ENCODE measurements at places on chromosomes 7 and 10. TPM values are rescaled to one million over a fixed set of nuclear protein-coding genes. Genes with fewer than 3 reads are reported as not detected.

The YAE1 gene
- 7.5 TPM for total RNA-seq

The C7orf33 gene
- not detected for total RNA-seq

The GPER1 gene
- 0.41 TPM for total RNA-seq

The GATA3 gene
- 98.1 TPM for total RNA-seq

The CLRN3 gene
- total RNA-seq = not detected

The ANKRD22 gene
- total RNA-seq = not detected

The OR9A2 gene
- total RNA-seq = not detected

The CCDC6 gene
- total RNA-seq = 16.5 TPM

The OGA gene
- 244 TPM for total RNA-seq

The SPDYE8 gene
- total RNA-seq = not detected

The NCF1 gene
- total RNA-seq = 2.6 TPM

GRCh38 chr10:108204528-108205305, 1040.2 kb upstream of the SORCS1 start:
- DNase-seq = no peak
- no peaks in the 10 kb centered on the region for H3K27me3 ChIP-seq

DNA sequence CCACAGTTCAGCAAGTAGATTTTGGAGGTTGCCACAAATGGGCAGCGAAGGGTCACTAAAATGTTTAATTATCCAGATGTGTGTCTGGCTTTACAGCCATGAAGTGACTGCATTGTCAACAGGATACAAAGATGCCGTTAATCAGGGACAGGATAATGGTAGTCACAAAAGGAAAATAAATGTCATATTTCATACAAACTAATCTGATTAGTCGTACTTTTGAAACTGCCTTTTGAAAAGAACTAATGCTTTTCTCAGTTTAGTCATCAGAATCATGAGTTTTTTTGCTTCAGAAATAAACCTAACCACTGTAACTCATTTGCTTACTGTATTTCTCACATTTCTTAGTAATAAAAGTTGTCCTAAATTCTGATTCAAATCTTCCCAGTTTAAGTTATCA, 22.2 kb upstream of the WNT16 start:
- no peaks in the 10 kb centered on the region for H3K27me3 ChIP-seq
- H3K27ac ChIP-seq = no peak overlapping the region
- no peaks in the 10 kb centered on the region for H3K36me3 ChIP-seq
- DNase-seq = no peak
- H3K4me3 ChIP-seq = no peak overlapping the region

GRCh38 chr7:24979470-24979862, 512 bp downstream of the OSBPL3 start:
- DNase-seq = peak; percentile 78
- no peaks in the 10 kb centered on the region for H3K36me3 ChIP-seq
- no peaks in the 10 kb centered on the region for H3K27me3 ChIP-seq
- H3K27ac ChIP-seq = peak overlapping the region; percentile 63
- peak overlapping the region; percentile 89 for H3K4me3 ChIP-seq

DNA sequence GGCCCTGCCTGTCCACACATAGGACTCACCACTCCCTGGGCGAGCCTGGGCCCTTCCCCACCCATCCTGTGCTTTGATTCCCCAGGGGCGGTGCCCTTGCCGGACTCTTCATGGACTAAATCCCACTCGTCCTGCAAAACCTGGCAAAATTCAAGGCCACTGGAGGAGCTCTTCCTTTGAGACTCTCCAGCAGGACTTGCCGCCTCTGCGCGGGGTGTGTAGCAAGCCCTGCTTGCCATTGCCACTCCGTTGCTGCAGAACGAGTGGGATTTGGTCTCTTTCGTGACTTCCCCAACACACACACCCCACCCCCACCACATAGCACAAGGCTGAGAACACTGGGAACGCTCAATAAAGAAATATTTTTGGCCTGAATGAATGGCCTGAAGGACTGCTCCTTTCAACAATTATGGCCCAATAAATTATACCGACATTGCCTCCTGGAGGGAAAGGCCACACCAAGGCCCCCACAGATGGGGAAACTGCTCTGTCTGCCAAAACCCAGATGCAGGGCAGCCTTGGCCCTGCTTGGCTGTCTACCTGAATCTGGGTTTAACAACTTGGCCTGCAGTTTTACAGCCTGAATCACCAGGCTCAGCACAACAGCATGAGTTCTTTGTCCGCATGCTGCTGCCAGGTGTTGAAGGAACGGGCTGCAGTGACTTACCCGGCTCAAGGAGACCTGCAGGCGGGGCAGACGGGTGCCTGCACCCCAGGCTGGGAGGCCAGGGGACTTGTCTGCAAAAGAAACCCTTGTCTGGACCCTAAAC, 72.8 kb upstream of the KAT6B start:
- no peaks in the 10 kb centered on the region for H3K36me3 ChIP-seq
- H3K27me3 ChIP-seq = no peaks in the 10 kb centered on the region
- DNase-seq = no peak
- no peak overlapping the region for H3K4me3 ChIP-seq

- H3K27ac ChIP-seq = no peak overlapping the region
- no peaks in the 10 kb centered on the region for H3K36me3 ChIP-seq
- no peak for DNase-seq
- H3K27me3 ChIP-seq = no peaks in the 10 kb centered on the region
These were observed 84.0 kb downstream of the GATA3 start for GRCh38 chr10:8138471-8138870.

DNA sequence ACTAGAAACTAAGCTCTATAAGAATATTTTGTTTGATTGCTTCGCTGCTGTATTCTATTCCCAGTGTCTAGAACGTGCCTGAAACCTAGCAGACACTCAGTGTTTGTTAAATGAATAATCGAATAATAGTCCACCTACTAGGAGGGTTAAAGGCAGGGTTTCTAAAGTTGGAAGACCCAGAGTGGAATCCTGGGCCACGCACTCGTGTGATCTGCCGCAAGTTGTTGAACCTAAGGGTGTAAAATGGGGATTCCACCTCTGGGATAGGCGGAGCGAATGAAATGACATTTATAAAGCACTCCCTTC, 702 bp upstream of the AGFG2 start:
- no peaks in the 10 kb centered on the region for H3K36me3 ChIP-seq
- H3K4me1 ChIP-seq = peaks cover 40% of the 10 kb centered on the region
- H3K27ac ChIP-seq = peak overlapping the region; percentile 40
- DNase-seq = no peak
- H3K27me3 ChIP-seq = peaks cover 2% of the 10 kb centered on the region
- H3K4me3 ChIP-seq = peak overlapping the region; percentile 15

GRCh38 chr7:98810153-98810802, 59.5 kb downstream of the TMEM130 start:
- H3K27me3 ChIP-seq = peaks cover 24% of the 10 kb centered on the region
- no peak overlapping the region for H3K4me3 ChIP-seq
- H3K4me1 ChIP-seq = no peaks in the 10 kb centered on the region
- H3K36me3 ChIP-seq = no peaks in the 10 kb centered on the region

GRCh38 chr10:3538291-3538655, 246.7 kb downstream of the KLF6 start:
- no peaks in the 10 kb centered on the region for H3K4me1 ChIP-seq
- H3K27me3 ChIP-seq = no peaks in the 10 kb centered on the region
- no peak overlapping the region for H3K27ac ChIP-seq
- no peaks in the 10 kb centered on the region for H3K36me3 ChIP-seq
- no peak overlapping the region for H3K4me3 ChIP-seq
- DNase-seq = no peak

- no peaks in the 10 kb centered on the region for H3K27me3 ChIP-seq
- H3K4me1 ChIP-seq = no peaks in the 10 kb centered on the region
- H3K36me3 ChIP-seq = peaks cover 30% of the 10 kb centered on the region
- H3K27ac ChIP-seq = no peak overlapping the region
- no peak for DNase-seq
These were observed 4.9 kb downstream of the ZDHHC16 start for GRCh38 chr10:97450828-97451227.

DNA sequence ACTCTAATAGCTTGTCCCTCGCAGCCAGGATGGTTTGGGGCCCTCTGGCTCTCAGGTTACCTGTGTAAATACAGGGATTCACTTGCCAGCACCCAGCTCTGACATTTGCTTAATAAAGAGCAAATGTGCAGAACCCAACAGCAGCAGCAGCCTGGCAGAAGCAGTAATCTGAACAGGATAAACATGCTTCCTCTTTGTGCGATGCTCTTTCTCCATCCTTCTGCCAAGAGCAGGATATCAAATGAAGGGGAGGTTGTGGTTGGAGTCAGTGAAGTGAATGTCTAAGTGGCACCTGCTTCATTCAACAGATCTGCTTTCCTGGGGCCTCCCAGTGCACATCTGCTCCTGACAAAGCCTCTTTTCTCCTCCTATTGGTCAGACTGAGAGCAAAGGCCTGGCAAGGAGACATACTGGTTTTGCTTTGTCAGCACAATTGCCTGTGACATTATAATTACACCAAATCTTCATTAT, 130.3 kb downstream of the NRF1 start:
- no peak overlapping the region for H3K27ac ChIP-seq
- peaks cover 7% of the 10 kb centered on the region for H3K36me3 ChIP-seq
- no peaks in the 10 kb centered on the region for H3K27me3 ChIP-seq
- H3K4me3 ChIP-seq = no peak overlapping the region
- H3K4me1 ChIP-seq = no peaks in the 10 kb centered on the region

DNA sequence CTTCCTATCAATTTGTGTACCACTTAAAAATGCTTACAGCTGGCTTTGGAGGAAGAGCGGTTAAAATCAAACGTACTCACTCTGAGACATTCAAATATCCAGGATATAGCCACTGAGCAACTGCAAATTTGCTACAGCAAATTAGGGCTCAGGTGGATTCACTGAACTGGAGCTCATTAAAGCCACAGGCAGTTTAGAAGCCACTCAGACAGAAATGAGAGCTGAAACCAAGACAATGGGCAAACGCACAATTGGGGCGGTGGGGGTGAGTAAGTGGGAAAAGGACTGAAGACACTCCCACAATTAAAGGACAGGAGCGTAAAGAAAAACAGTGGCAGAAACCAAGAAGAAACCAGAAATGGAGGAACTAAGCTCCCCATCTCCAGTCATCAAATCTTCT, 20.5 kb downstream of the MPP7 start:
- no peak overlapping the region for H3K4me3 ChIP-seq
- peaks cover 2% of the 10 kb centered on the region for H3K4me1 ChIP-seq
- no peak overlapping the region for H3K27ac ChIP-seq
- no peaks in the 10 kb centered on the region for H3K27me3 ChIP-seq

- no peak for DNase-seq
- H3K36me3 ChIP-seq = no peaks in the 10 kb centered on the region
- no peaks in the 10 kb centered on the region for H3K4me1 ChIP-seq
- no peak overlapping the region for H3K4me3 ChIP-seq
- H3K27me3 ChIP-seq = peaks cover 8% of the 10 kb centered on the region
These were observed 36.6 kb downstream of the PLPP4 start for GRCh38 chr10:120493411-120494312.

- DNase-seq = no peak
- no peak overlapping the region for H3K27ac ChIP-seq
- no peak overlapping the region for H3K4me3 ChIP-seq
- no peaks in the 10 kb centered on the region for H3K4me1 ChIP-seq
- H3K36me3 ChIP-seq = no peaks in the 10 kb centered on the region
- peaks cover 13% of the 10 kb centered on the region for H3K27me3 ChIP-seq
These were observed 580.3 kb downstream of the DNAJB6 start for GRCh38 chr7:157916946-157917640.

GRCh38 chr7:117950601-117951260, 77.5 kb upstream of the CTTNBP2 start:
- DNase-seq = no peak
- no peak overlapping the region for H3K4me3 ChIP-seq
- H3K4me1 ChIP-seq = no peaks in the 10 kb centered on the region

GRCh38 chr10:118439824-118440223, 97.7 kb upstream of the FAM204A start:
- no peak overlapping the region for H3K27ac ChIP-seq
- no peak overlapping the region for H3K4me3 ChIP-seq
- H3K36me3 ChIP-seq = no peaks in the 10 kb centered on the region
- H3K4me1 ChIP-seq = no peaks in the 10 kb centered on the region

DNA sequence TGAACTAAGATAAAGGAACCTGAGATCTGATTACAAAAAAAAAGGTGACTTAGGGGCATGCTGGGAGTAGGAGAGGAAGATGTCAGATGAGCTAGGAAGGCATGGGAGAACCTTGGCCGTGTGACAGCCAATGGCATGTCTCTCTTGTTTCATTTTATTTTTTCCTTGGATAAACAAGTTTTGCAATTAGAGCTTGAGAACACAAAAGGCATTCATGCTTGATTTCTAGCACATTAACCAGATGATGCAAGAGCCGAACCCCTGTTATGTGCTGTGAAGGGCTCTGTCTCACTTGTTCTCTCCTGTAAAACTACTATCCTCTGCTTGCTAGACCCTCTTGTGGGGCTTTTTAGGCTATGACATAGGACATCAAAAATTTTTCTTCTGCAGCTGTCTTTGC, 134.3 kb upstream of the ASAH2 start:
- H3K27me3 ChIP-seq = no peaks in the 10 kb centered on the region
- no peak overlapping the region for H3K27ac ChIP-seq
- DNase-seq = no peak
- H3K4me3 ChIP-seq = no peak overlapping the region

DNA sequence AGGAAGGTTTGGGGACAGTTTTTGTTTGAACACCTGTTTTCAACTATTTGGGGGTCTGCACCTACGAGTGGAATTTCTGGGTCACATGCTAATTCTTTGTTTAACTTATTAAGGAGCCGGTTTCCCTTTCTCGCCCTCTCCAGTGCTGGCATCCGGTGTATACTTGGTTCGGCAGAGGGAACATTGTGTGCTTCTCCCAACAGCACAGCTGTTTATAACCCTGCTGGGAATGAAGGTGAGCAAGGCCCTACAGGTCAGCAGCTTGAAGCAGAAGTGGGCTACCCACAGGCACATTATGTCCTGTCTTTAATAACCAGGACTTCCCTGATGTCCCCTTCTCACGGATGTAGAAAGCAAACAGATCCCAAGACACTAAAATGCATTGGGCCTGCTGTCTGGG, 87.5 kb upstream of the PDCD4 start:
- no peak for DNase-seq
- no peaks in the 10 kb centered on the region for H3K36me3 ChIP-seq
- H3K4me3 ChIP-seq = no peak overlapping the region
- H3K27ac ChIP-seq = peak overlapping the region; percentile 82
- H3K4me1 ChIP-seq = peaks cover 25% of the 10 kb centered on the region

DNA sequence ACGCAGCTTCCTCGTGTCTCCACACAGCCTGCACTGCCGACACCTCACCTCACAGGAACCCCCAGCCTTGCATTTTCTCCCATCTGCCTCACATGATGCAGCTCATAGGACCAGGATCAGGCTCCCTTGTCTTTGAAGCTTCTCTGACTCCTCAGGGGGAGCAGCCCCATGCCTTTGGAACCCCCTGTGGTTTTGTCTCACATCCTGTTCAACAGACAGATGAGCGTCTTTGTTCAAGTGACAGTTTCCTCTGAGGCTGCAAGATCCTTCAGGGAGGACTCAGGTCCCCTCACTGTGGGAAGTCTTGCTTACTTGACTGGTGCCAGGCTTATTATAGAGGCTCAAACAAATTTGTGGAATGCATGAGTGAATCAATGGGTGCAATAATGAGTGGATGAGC, 667.1 kb downstream of the INHBA start:
- no peak for DNase-seq
- no peak overlapping the region for H3K27ac ChIP-seq
